NCI-H446 treated with DMSO at 0.1 percent for 48 hours (cell line): ENCODE measurements at places on chromosomes 7 and 10.

GRCh38 chr10:65753532-65753931 is 1172.3 kb upstream of the LRRTM3 start:
- no peak for DNase-seq

GRCh38 chr10:110612087-110612486 is 32.0 kb upstream of the RBM20 start:
- no peak for DNase-seq

DNA sequence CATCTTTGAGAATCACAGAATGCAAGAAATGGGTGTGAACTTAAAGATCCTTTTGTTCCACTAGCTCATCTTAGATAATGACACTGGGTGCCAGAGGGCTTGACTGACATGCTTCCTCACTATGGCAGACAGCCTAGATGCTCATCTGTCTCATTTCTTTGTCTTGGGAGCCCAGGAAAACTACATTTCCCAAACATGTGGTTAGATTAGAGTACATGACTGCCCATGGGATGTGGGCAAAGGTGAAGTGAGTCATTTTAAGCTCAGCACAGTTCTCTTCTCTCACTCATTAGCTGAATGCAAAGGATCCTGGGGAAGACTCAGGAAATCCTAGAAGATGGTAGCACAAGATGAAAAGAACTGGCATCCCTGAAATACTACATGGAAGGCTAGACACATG is 32.5 kb upstream of the TBX20 start:
- no peak for DNase-seq

DNA sequence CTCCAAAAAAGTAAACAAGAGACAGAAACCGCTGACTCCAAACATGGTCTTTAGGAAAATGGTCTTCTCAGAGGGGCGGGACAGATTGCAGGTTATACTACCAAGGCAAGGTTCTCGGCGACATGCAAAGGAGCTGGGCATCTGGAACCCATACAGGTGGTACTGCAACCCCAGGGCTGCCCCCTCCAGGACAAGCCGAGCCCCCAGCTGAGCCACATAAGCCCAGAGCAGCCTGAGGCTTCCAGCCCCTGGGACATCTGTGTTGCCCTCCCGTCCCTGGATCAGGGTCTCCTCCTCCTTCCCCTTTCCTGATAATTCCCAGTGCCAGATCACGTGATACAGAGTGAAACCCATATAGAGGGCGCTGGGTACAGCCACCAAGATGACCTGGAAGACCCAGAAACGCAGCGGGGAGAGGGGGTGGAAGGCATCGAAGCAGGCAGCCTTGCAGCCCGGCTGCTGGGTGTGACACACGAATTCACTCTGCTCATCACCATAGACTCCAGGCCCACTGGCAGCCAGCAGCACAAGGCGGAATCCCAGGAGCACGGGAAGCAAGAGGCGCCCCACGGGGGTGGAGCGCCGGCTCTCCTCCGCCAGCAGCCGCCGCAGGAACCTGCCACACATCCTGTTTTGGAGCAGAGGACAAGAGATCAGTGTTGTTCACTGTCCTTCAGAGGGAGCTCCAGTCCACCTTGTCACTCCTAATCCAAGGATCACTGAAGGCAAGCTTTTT is at the start of gene GJC3:
Gene GJC3 (minus strand): TSS at position 627 of the 736 bp plus-strand sequence. CDS start 0 bp downstream, at position 627.
- no peak for DNase-seq

DNA sequence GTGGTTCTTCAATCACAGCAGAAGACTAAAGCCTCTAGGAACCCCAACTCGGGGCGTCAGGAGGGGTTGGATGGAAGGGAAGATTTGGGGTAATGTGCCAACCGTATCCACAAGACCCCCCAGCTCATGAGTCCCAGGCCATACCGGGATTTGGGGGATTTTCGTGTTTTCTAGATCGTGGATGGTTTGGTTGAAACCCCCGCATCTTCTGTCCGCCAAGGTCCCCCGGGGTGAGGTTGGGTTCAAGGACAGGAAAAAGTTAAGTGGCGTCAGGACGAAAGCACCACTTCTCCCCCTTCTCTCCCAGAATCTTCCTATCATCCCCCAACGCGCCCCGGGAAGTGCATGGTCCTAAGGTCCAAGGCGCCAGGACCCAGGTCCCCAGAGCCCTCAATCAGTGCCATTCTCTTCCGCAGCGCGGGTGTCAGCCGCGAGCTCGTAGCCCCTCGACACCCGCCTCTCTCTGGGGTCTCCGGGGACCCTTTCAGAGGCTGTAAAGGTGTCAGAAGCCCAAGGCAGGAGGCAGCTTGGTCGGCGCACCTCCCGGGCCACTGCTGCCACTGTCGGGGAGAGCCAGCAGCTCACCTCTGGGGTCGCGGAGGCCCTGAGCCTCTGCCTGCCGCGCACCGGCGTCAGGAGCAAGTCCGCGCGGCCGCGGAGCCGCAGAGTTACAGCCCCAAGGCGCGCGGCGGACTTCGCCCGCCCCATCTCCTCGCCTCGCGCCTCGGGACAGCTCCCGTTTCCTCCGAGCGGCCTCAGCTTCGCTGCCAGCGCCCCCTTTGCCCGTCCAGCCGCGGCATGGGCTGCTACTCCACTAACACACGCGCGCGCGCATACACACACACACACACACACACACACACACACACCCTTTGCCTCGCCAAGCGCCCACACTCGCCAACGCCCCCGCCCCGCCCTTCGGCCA is 1.5 kb downstream of the MKX start:
- DNase-seq, result no peak

DNA sequence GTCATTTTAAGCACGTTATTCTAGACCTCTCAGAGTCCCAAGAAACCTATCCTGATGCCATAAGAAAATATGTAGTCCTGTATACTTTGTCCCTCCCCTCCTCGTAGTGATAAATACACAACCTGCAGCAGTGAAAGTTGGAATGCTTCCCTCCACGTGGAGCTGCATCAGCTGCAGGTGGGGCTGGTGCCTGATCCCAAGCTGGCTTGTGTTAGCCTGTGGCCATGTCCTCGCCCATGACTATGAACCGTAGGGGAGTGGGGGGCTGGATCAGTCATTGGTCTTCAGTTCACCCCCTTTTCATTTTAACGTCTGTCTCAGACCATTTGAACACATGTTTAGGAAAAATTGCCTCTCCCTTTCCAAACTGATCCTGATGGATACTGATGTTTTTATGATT is 171.4 kb upstream of the HABP2 start:
- DNase-seq, result no peak

- no peak for DNase-seq
These were observed 123.9 kb downstream of the ADAM12 start for GRCh38 chr10:126264102-126265018.

GRCh38 chr7:69185170-69185569 is 413.1 kb upstream of the AUTS2 start:
- DNase-seq, result no peak

DNA sequence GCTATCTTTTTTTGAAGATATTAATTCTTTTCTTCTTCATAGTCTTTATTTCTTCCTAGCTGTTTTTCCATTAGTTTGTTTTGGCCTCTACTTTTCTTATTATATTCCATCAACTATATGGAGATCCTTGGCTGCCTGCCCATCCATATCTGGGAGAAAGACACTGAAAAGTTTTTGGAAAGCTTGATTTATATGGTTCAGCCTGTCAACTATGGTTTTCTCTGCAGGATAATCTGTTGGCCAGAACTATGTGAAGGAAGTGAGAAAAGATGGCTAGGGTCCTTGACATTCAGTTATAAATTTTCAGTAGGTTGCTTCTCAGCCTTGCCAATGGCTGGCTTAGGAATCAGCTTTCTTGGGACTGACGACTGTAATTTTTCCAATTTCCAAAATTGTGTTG is 10.0 kb upstream of the CDK14 start:
- peak; percentile 39 for DNase-seq

DNA sequence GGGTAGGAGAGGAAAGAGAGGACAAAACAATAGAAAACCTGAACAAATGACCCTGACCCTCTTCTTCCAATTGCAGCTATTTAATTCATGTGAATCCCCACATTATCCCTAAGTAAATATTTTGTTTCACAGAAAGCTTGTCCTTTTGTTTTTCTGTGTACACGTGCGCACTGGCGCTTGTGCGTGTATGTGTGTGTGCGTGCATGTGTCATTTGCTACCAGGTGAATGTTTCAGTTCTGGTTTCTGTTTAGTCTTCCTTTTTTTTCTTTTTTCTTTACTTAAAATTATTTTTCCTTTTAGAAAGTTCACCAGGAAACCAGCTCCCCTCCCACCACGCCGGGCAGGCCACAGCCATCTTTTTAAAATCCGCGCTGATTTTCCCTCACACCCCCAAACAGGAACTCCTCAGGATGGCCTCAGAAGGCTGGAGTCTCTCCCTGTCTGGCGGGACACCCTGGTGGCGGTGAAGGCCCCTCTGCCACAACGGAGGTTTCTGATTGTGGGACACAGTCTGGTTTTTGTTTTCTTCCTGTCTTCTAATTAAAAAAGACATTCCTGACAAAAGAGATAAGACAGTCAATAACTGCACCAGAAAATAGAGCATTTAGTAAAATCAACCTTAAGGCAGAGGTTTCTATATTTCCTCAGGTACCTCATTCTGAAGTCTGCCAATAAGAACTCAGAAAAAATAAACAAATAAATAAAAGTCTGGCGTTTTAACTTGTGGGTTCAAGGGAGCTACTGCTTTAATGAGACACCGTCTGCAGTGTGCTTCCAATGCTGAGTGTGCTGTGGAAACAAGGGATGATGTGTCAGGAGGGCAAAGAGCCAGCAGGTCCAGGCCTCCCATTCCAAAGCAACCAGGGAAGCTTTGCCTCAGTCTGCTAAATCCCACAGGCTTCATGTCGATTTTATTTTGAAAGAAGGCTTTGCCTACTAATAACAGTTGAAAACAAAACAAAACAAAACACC is 17.4 kb downstream of the IRF5 start:
- DNase-seq, result no peak

DNA sequence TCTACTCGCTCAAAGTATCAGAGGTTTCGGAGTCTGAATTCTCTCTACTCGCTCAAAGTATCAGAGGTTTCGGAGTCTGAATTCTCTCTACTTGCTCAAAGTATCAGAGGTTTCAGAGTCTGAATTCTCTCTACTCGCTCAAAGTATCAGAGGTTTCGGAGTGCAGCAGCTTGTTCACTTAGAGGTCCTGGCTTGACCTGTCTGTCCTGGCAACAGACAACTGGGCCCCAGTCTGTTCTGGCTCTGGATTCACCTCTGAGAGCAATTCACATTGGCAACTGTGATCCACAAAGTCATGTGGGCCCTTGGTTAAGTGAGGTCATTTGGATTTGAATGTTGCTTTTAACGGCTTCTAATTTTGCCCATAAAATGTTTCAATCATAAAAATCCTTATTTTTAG is 63.9 kb upstream of the ST8SIA6 start:
- DNase-seq, result no peak

DNA sequence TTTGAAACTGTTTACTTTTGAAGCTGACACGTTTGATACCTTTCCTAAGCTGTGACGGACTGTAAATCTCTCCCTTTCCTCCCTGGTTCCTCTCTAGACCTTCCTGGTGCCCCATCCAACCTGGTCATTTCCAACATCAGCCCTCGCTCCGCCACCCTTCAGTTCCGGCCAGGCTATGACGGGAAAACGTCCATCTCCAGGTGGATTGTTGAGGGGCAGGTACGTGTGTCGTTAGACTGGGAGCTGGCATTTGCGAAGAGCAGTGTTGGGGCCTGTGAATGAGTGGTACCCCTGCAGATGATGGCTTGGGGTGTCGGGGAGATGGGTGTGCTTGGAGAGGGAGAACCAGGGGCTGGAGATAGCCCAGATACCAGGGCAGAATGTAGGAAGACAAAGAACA is 602.7 kb upstream of the FOXK1 start:
- DNase-seq, result no peak

GRCh38 chr10:118439824-118440223 is 97.7 kb upstream of the FAM204A start:
- no peak for DNase-seq
